ENCODE measurements at places on chromosomes 13 and 19.

- no peaks in the 10 kb centered on the region for H3K4me1 ChIP-seq
- no peak for DNase-seq
- H3K27me3 ChIP-seq = peaks cover 2% of the 10 kb centered on the region
- no peaks in the 10 kb centered on the region for H3K36me3 ChIP-seq
- no peak overlapping the region for H3K27ac ChIP-seq
- H3K4me3 ChIP-seq = no peak overlapping the region
These were observed 104.1 kb upstream of the ZNF507 start for GRCh38 chr19:32241306-32241705.

DNA sequence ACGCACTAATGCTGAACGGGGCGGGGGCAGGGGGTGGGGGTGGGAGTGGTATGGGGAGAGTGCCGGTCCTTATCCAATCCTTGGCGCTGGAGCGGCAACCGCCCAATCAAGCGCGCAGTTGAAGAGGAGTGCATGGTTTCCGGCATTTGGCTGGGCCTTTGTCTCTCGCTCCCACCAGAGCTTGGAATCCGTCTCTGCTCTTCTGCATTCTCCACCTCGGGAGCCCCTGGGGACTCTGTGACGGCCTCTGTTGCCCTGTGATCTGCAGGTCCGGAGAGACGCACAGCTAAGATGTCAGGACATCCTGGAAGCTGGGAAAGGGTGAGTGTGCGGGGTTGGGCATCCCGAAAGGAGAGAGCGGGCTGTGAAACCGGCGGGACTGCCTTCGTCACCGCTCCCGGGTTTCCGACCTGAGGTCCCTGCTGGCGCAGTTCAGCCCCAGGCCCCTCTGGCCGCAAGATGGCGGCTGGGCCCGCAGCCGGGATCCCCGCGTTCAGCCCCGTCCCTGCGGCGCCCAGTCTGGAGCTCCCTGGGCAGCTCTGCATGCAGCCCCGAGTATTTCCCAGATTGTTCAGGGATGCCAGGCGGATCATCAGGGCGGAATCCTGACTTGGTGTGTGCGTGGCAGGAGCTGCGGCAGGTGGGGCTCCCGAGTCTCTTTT is 53.6 kb upstream of the ZNF254 start:
- peak overlapping the region; percentile 98 for H3K27ac ChIP-seq
- H3K36me3 ChIP-seq = peaks cover 24% of the 10 kb centered on the region
- no peaks in the 10 kb centered on the region for H3K27me3 ChIP-seq
- peak overlapping the region; percentile 98 for H3K4me3 ChIP-seq
- peak; percentile 78 for DNase-seq

GRCh38 chr19:3683405-3684053 is 16.7 kb downstream of the PIP5K1C start:
- peaks cover 1% of the 10 kb centered on the region for H3K27me3 ChIP-seq
- no peak overlapping the region for H3K27ac ChIP-seq
- H3K4me3 ChIP-seq = no peak overlapping the region

DNA sequence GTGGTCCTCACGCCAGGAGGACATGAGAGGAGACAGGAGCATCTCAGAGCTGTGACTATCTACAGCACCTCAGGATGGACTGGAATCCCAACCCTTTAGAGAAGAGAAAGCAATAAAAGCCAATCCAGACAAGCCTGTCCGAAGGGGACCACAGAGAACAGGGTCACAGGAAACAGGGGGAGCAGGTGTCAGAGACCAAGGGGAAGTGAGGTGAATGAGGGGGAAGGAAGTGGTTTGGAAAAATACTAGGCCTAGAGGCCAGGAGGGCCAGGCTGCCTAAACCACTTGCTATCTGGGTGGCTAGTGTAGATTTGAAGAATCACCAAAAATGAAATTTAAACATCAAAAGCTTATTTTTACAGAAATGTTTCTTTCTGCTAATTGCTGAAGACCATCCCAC is 16.2 kb downstream of the TMTC4 start:
- peaks cover 52% of the 10 kb centered on the region for H3K36me3 ChIP-seq
- peaks cover 24% of the 10 kb centered on the region for H3K4me1 ChIP-seq
- peak overlapping the region; percentile 82 for H3K27ac ChIP-seq
- peak; percentile 36 for DNase-seq

- H3K27me3 ChIP-seq = peaks cover 10% of the 10 kb centered on the region
- H3K4me3 ChIP-seq = no peak overlapping the region
- no peak overlapping the region for H3K27ac ChIP-seq
These were observed 96.1 kb downstream of the WTIP start for GRCh38 chr19:34577531-34578101.

DNA sequence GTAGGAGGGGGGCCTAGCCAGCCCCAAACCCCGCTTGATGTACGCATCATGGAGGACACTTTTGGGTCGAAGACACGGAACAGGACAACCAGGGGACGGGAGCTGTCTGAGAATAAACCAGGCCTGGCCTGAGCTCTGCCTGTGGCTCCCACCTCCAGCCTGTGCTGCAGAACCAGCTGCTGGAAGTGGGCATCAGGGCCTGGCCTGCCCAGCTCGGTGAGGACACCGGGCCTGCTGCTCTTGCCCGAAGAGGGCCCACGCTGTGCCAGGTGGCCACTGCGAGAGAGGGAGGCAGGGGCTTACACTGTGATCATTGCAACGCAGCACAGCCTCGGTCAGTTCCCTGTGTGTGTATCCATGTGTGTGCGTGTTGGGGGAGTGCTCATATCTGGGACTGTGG is 34.6 kb downstream of the CEBPG start:
- no peaks in the 10 kb centered on the region for H3K27me3 ChIP-seq
- no peaks in the 10 kb centered on the region for H3K36me3 ChIP-seq
- no peak overlapping the region for H3K27ac ChIP-seq
- H3K4me3 ChIP-seq = no peak overlapping the region
- no peak for DNase-seq

- no peak overlapping the region for H3K27ac ChIP-seq
- no peaks in the 10 kb centered on the region for H3K36me3 ChIP-seq
- no peak for DNase-seq
- no peaks in the 10 kb centered on the region for H3K27me3 ChIP-seq
These were observed 193.4 kb downstream of the RGCC start for GRCh38 chr13:41650706-41651105.

- no peak overlapping the region for H3K4me3 ChIP-seq
- H3K27me3 ChIP-seq = no peaks in the 10 kb centered on the region
- no peak for DNase-seq
- H3K4me1 ChIP-seq = no peaks in the 10 kb centered on the region
- H3K27ac ChIP-seq = no peak overlapping the region
These were observed 58.1 kb downstream of the TRPC4 start for GRCh38 chr13:37811441-37811840.

- H3K4me3 ChIP-seq = no peak overlapping the region
- peaks cover 2% of the 10 kb centered on the region for H3K27me3 ChIP-seq
- no peak for DNase-seq
- no peak overlapping the region for H3K27ac ChIP-seq
- no peaks in the 10 kb centered on the region for H3K36me3 ChIP-seq
- H3K4me1 ChIP-seq = no peaks in the 10 kb centered on the region
These were observed 502.7 kb downstream of the UQCRFS1 start for GRCh38 chr19:28710278-28710677.

- no peak overlapping the region for H3K27ac ChIP-seq
- no peaks in the 10 kb centered on the region for H3K4me1 ChIP-seq
- no peaks in the 10 kb centered on the region for H3K36me3 ChIP-seq
- DNase-seq = no peak
- H3K27me3 ChIP-seq = no peaks in the 10 kb centered on the region
- H3K4me3 ChIP-seq = no peak overlapping the region
These were observed 1895.6 kb upstream of the PRR20A start for GRCh38 chr13:55245005-55245644.

DNA sequence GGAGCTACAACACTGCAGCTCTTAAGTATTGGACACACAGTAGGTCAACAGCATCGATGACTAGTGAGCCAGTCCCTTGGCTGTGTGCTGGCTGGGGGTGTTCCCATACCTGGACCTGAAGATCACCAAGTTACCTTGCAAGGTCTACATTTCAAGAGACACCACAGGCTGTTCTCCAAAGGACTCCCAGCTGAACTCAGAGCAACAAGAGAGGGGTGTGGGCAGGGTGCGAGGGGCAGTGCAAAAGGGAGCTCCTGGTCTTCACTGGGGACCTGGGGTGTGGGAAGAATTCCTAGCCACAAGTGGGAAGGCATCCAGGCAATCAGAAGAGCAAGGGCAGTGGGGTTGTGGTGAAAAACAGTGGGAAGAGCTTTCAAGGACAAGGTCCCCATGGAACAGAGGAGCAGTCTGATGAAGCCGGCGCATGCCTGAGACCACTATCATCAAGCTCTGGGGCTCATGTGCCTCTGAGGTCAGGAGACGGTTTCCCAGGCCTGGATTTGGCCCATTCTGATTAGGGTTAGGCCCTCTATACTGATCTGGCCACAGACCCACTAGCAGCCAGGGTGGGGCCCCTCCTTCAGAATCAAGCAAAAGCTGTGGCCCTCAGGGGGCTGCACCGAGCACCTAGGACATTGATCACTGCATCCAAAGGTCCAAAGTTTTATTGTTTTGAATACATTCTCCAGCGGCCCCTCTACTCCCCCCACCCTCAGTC is 4.7 kb upstream of the GSK3A start:
- H3K4me1 ChIP-seq = peaks cover 30% of the 10 kb centered on the region
- no peak overlapping the region for H3K4me3 ChIP-seq
- H3K27ac ChIP-seq = peak overlapping the region; percentile 72

GRCh38 chr19:8484331-8484894 is 18.0 kb downstream of the PRAM1 start:
- peaks cover 55% of the 10 kb centered on the region for H3K36me3 ChIP-seq
- H3K4me3 ChIP-seq = no peak overlapping the region
- no peaks in the 10 kb centered on the region for H3K27me3 ChIP-seq
- peaks cover 47% of the 10 kb centered on the region for H3K4me1 ChIP-seq
- H3K27ac ChIP-seq = no peak overlapping the region

GRCh38 chr19:33396701-33397535 is 23.4 kb downstream of the CEBPG start:
- H3K36me3 ChIP-seq = no peaks in the 10 kb centered on the region
- no peaks in the 10 kb centered on the region for H3K4me1 ChIP-seq
- peak; percentile 21 for DNase-seq
- no peaks in the 10 kb centered on the region for H3K27me3 ChIP-seq
- no peak overlapping the region for H3K4me3 ChIP-seq
- no peak overlapping the region for H3K27ac ChIP-seq

DNA sequence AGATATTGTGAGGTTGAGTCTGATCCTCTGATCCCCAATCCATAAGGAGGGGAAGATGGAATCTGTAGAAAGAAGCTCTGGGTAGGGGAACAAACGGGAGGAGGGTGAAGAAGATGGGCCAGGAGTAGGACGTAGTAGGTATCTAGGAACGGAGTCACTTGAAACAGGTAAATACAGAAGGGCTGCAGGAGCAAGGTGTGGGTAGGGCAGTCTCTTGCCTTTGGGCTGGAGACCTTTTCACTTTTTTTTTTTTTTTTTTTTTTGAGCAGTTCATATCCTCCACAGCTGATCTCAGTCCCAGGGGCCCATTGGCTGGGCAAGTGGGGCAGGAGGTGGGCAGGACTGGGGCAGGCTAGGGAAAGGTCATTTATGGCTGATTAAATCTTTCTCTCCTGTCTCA is 1.5 kb downstream of the BCKDHA start:
- peak overlapping the region; percentile 97 for H3K4me3 ChIP-seq
- peaks cover 28% of the 10 kb centered on the region for H3K4me1 ChIP-seq
- no peak overlapping the region for H3K27ac ChIP-seq

- no peak overlapping the region for H3K4me3 ChIP-seq
- no peak for DNase-seq
- H3K36me3 ChIP-seq = peaks cover 7% of the 10 kb centered on the region
- peaks cover 9% of the 10 kb centered on the region for H3K4me1 ChIP-seq
- no peak overlapping the region for H3K27ac ChIP-seq
These were observed 4.1 kb upstream of the PSMD8 start for GRCh38 chr19:38370299-38370698.

- H3K27ac ChIP-seq = peak overlapping the region; percentile 89
- peak overlapping the region; percentile 82 for H3K4me3 ChIP-seq
- H3K27me3 ChIP-seq = peaks cover 2% of the 10 kb centered on the region
- peaks cover 12% of the 10 kb centered on the region for H3K36me3 ChIP-seq
These were observed 615 bp upstream of the ZNF135 start for GRCh38 chr19:58058467-58058866.

DNA sequence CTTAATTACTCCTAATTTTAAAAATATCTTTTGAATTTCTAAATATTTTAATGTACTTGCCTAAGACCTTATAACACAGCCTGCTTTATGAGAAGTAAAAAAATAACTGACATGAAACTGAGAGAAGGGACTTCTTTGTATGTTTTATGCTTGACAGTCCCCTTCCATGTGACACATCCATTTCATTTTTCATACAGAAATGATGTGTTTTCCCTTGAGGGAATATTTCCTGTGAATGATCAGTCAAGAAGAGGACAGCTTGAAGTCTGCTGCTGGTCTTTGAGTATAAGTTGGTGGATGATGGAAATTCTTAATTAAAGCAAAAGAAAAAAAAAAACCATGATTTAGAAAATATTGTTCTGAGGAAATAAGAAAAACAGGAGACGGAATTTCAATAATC is 230.4 kb upstream of the KLHL1 start:
- no peaks in the 10 kb centered on the region for H3K27me3 ChIP-seq
- H3K4me1 ChIP-seq = no peaks in the 10 kb centered on the region
- no peak for DNase-seq
- no peak overlapping the region for H3K4me3 ChIP-seq
- H3K36me3 ChIP-seq = no peaks in the 10 kb centered on the region

DNA sequence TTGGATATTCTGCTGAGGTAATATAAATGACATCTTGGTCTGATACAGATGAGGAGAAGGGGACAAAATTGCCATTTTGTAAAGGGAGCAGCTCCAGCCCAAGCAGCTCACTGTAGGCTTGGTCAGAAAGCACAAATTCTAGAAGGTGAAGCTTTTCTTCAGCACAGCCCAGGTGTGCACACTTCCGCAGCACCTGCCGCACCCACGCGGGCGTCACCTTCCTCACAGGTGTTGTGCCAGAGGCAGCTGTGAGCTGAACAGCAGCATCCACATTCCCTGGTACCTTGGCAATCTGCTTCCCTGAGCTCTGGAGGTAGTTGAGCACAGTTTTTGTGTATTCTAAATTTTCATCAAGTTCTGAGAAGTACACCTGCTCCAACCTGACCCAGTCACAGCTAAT is 79.0 kb downstream of the SACS start:
- H3K36me3 ChIP-seq = peaks cover 47% of the 10 kb centered on the region
- H3K4me3 ChIP-seq = no peak overlapping the region
- DNase-seq = no peak
- H3K4me1 ChIP-seq = peaks cover 3% of the 10 kb centered on the region
- no peak overlapping the region for H3K27ac ChIP-seq
- no peaks in the 10 kb centered on the region for H3K27me3 ChIP-seq

- peaks cover 2% of the 10 kb centered on the region for H3K4me1 ChIP-seq
- no peak overlapping the region for H3K4me3 ChIP-seq
- no peaks in the 10 kb centered on the region for H3K27me3 ChIP-seq
These were observed 121.7 kb downstream of the LIG4 start for GRCh38 chr13:108093616-108094015.

DNA sequence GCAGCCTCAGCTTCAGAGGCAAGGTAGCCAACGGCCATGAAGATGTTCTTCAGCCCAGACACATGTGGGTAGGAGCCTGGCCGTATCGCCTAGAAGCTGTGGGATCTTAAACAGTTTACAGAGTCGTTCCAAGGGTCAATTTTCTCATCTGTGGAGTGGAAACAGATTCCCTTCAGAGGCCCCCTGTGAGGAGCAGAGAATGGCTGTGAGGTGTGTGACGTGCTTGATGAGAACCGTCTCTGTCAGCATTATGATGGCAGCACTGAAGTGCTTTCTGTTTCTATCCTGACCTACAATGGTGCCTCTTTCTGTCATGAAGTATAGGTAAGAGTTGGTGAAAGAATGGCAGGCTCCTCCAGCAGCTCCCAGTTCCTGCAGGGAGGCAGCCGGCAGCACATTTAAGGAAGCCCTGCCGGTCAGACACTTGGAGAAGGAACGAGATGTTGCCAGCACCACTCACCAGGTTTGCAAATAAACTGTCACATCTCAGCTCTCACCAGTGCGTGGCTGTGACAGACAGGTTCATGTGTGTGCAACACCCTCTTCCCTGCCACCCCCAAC is 277.3 kb downstream of the FOXO1 start:
- peaks cover 54% of the 10 kb centered on the region for H3K4me1 ChIP-seq
- H3K36me3 ChIP-seq = peaks cover 21% of the 10 kb centered on the region
- peak overlapping the region; percentile 98 for H3K27ac ChIP-seq
- H3K27me3 ChIP-seq = no peaks in the 10 kb centered on the region
- H3K4me3 ChIP-seq = peak overlapping the region; percentile 83
